ENCODE measurements at places on chromosomes 12 and 14.

DNA sequence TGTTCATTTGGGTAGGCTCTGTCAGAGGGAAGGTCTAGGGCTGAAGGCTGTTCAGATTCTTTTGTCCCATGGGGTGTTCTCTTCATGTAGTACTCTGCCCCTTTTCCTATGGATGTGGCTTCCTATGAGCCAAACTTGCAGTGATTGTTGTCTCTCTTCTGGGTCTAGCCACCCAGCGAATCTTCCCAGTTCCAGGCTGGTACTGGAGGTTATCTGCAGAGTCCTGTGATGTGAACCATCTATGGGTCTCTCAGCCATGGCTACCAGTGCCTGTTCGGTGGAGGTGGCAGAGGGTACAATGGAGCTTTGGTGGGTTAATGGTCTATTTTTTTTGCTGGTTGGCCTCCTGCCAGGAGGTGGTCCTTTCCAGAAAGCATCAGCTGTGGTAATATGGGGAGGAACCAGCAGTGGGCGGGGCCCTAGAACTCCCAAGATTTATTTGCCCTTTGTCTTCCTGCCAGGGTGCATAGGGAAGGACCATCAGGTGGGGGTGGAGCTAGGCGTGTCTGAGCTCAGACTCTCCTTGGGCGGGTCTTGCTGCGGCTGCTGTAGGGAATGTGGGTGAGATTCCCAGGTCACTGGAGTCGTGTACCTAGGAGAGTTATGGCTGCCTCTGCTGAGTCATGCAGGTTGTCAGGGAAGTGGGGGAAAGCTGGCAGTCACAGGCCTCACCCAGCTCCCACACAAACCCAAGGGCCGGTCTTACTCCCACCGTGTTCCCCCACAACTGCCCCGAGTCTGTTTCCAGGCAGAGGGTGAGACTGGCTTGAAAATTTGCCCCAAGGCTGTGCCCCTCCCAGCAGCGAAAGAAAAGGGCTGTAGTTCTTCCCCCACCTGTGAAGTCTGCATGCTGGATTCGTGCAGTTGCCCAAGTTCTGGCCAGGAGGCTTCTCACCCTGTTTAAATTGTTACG is 17.5 kb downstream of the MTRFR start:
- DNase-seq = no peak

- DNase-seq = no peak
Measured at GRCh38 chr14:96143906-96144305, 60.7 kb upstream of the BDKRB2 start.

DNA sequence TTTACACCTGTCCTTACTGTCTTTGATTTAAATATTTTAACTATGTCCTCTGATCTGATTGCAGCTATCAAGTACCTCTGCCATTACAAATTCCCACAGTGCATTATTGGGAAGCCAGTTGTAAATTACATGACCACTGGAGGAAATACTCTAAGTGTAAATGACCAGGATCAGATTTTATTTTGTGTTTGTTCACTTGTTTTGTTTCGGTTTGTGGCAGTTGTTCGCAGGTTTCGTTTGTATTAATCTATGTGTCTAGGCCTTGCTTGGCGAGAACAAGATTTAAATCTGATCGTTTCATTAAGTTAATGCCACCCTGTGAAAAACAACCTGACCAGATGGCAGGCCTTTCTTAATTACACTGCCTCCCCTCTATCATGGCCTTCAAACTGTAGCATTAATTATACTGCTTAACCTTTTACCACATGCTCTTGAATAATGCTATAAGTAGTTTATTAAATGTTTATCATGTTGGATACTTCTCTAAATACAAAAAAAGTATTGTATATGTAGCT is 990.1 kb downstream of the TMTC2 start:
- DNase-seq = no peak

DNA sequence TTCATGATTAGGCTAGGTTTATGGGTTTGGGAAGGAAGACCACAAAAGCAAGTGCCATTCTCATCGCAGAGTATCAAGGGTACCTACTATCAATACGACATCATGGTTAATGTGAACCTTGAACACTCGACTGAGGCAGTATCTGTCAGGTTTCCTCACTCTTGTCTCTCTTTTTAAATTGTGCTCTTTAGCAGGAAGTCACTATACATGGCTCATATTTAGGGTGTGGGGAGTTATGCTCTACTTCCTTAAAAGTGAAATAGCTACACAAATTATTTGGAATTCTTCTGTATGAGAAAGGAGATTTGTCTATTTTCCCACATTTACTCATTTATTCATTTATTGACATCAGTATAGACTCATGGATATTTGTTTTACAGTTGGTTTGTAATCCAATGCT is 5.9 kb upstream of the CLEC4E start:
- DNase-seq = no peak

DNA sequence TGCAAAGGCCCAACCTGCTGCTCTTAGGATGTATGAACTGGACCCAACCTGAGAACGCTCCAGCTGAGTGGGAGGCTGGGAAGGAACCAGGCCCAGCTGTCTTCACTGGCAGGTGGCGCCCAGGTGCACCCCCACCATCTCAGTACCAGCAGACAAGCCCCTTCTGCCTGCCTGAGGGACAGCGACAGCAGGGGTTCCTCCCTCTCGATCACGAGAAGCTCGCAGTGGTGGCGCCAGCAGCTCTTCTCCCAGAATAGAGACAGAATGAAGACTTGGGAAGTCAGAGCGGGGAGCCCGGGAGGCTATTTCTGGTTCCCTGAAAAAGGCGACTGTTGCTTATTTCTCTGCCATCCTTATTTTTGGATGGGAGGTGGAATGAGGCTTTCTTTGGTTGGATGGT is 46.5 kb downstream of the CHGA start:
- DNase-seq = no peak
